Stimulated activated CD4-positive, alpha-beta T cell treated with anti-CD3 and anti-CD28 coated beads, Interleukin-1b, Interleukin-23, amount 100 ng/mL, for 1 hour (primary cell): ENCODE measurements at places on chromosomes 7 and 10.

DNA sequence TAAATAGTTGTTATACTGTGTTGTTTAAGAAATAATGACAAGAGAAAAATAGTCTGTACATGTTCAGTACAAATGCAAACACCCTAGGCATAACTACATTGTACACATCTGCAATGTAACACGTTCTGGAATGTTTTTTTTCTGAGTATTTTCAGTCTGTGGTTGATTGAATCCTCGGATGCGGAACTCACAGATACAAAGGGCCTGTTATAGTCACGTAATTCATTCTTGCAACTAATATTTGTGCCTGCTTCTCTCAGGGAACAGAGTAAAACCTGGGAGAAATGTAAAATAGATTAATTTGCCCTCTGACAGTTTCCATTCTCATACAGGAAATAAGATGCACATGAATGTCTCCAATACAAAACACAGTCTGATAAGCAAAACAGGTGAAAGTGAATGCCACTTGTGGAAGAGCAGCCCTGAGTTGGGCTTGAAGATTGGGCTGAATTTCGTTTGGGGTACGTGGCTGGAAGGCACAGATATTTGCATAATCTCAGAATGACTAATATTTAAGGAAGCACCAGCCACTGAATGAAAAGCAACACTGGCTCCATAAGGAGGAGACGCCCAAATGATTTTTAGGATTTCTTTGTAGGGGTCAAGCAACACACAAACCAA is 19.1 kb downstream of the DENND2A start:
- DNase-seq: no peak

DNA sequence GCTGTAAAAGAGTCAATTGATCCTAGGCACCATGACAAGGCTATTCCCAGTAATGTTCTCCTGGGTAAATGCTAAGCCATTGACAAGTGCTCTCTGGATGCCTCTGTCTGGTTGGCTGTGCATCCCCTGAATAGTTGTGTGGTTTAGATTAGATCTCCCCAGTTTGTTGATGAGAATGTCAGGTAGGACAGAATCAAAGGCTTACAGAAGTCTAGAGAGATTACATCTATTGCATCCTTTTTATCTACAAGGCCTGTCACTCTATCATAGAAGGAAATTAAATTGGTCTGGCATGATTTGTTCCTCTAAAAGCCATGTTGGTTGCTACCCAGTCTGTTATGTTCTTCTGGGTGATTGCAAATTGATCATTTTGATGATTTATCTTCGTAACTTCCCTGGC is 548.3 kb downstream of the GATA3 start:
- no peak for DNase-seq

DNA sequence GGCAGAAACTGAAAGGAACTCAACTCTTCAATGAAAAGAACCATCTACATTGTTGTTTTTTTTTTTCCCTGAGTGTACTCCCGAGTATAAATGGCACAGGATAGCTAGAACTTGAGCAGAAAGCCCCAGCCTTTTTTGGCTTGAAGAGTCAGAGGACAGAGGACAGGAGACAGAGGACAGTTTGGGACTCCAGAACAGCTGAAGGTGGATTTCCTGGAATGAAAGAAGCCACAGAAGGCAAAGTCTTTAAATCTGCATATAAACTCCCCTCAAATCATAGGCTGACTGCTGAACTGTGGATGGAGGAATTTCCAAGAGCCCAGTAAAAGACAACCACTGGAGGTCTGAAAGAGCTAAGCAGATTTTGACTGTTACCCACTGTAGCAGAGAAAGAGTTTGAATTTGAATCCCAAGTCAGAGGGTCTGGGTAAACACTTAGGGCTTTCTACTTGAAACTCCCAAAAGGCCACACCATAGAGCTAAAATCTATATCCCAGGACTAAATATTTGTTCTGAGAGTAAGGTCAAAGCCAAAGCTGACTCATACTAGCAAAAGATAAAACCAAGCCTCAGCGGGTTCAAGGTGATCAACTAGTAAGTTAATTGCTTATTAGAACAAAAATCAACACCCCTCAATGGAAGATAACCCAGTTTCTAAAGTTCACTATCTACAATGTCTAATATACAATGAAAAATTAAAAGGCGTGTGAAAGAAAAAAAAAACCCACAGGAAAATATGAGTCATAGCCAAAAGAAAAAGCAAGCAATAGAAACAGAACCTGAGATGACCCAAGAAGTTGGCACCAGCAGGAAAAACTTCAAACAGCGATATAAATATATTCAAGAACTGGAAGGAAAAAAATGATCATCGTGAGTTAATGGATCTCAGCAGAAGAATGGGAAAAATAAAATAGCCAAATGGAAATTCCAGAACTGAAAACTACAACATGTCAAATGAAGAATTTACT is 1.8 kb upstream of the OPN1SW start:
- DNase-seq: no peak

- DNase-seq: no peak
Observed at GRCh38 chr10:79488870-79489269, 23.5 kb upstream of the EIF5AL1 start.
